Urinary bladder (tissue), 4 donors: ENCODE measurements at places on chromosomes 6 and 20. TPM values are rescaled to one million over a fixed set of nuclear protein-coding genes. Genes with fewer than 3 reads are reported as not detected.

The ATRN gene
- 15.2 TPM for polyA plus RNA-seq

DNA sequence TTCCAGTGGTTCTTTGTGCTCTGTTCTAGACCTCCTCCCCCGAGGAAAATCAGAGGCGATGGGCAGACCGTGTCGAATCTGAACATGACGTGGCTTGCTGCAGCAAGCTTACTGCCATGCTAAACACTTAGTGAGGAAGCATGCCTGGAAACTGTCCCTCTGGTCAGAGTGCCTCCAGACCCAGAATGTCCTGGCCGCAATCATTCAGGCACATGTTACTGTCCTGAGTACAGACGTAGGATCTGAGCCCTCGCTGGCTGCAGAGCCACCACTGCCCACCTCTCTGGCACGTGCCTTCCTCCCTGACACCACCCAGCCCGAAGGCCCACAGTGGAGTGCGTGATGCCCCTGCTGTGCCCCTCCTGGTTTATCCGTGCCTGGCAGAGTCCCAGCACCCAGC lies 163.6 kb downstream of the SYNDIG1 start:
- DNase-seq: no peak

The HLA-F gene
- polyA plus RNA-seq: 100 TPM

GRCh38 chr6:154925130-154925529 lies 70.0 kb upstream of the TIAM2 start:
- no peak for DNase-seq

The SLA2 gene
- polyA plus RNA-seq: 0.38 TPM
